ENCODE measurements at places on chromosomes 2 and 18.

DNA sequence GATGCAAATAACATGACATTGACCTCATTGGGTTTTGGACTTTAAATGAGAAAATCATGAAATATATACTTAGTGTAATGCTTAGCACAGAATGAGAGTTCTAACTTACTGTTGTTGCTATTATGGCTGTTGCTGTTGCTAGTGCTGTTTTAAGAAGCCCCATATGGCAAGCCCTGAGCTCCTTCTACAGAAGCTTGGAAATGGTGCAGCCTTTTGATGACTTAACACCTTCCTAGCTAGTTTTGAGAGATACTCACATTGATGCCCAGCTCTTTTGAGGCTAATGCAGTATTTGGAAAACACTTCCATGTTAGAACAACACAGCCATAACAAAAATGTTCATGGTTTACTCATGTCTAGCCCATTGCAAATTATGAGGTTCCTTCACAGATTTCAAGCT lies 30.9 kb downstream of the OSR1 start:
- DNase-seq, result no peak

GRCh38 chr18:51082571-51083267 lies 52.7 kb downstream of the SMAD4 start:
- DNase-seq, result no peak

DNA sequence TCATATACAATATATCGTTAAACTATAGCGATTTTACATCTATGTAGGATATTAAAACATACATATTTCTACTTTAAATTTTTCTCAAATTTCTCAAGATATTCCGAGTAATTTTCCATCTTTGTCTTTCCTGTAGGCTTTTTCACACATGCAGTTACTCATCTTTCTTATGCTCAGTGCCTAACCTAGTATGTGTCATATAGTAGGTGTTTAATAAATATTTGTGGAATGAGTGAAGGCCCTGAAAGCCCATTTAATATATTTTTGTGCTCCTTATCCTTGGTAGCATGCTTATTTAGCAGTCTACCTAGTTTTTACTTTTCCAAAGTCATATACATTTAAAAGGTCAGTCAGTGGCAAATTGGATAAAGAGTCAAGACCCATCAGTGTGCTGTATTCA lies 67.3 kb downstream of the ITGB6 start:
- no peak for DNase-seq

DNA sequence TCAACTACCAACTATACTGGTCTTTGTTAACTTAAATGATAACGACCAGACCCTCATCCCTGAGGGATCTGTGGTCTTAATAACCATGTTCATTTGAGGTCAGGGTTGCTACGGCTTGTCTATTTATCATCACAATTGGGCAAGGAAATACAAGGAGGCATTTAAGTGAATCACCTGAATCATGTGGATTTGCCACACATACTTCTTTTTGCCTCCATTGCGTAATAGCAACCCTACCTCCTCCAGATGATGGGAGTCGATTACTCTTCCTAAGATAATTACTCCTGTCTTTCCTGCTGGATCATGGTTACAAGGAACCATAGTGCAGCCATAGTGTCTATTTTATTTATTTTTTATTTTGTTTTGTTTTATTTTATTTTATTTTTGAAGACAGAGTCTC lies 42.2 kb downstream of the TAF4B start:
- DNase-seq, result no peak
